HepG2 (cell line): ENCODE measurements at places on chromosomes 5 and 9. TPM values are rescaled to one million over a fixed set of nuclear protein-coding genes. Genes with fewer than 3 reads are reported as not detected.

The ECM2 gene
- total RNA-seq, result not detected in 2 replicates

The PCDHB12 gene
- total RNA-seq, result 0.04 TPM in 1 of 2 replicates, not detected in the other

The KIAA1958 gene
- 8.5 and 11.4 TPM in 2 replicates for total RNA-seq

The TAF11L14 gene
- not detected in 2 replicates for total RNA-seq

The CCDC183 gene
- 3.0 and 5.0 TPM in 2 replicates for total RNA-seq

The SOX30 gene
- total RNA-seq, result not detected in 2 replicates

The NEURL1B gene
- total RNA-seq, result 0.09 and 0.11 TPM in 2 replicates

The HEXB gene
- total RNA-seq, result 43.7 and 100 TPM in 2 replicates

The KIF27 gene
- total RNA-seq, result 4.1 and 4.4 TPM in 2 replicates

The CAMK2A gene
- 0.11 TPM in 1 of 2 replicates, not detected in the other for total RNA-seq

The LCN2 gene
- 0.34 and 0.38 TPM in 2 replicates for total RNA-seq

The PCDHB11 gene
- total RNA-seq, result 0.07 TPM in 1 of 2 replicates, not detected in the other

The LCN15 gene
- 0.29 and 1.3 TPM in 2 replicates for total RNA-seq

The HTR1A gene
- total RNA-seq, result not detected in 2 replicates

The PCDHB15 gene
- 0.22 and 0.27 TPM in 2 replicates for total RNA-seq

The STK32A gene
- not detected in 2 replicates for total RNA-seq
